Esophagus squamous epithelium (tissue), 5 donors: ENCODE measurements at places on chromosomes 6 and 20.

- no peak for DNase-seq
Observed at GRCh38 chr6:5468586-5468985, 207.3 kb downstream of the FARS2 start.

DNA sequence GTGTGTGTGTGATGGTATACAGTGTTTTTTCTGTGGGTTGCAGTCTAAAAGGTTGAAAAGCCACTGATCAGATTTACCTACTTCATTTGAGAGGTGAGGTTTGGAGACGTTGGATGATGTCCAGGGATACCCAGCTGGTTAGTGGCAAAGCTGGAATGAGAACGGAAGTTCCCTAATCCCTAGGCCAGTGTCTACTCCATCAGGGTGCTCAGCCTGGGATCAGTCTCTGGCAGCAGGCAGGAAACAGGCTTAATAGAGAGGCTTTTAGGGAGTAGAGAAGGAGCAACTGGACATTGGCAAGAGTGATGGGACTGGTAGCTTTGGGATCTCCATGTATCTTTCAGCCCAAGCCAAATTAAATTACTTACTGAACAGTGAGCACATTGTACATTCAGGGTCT, 80.7 kb downstream of the C6orf52 start:
- no peak for DNase-seq

DNA sequence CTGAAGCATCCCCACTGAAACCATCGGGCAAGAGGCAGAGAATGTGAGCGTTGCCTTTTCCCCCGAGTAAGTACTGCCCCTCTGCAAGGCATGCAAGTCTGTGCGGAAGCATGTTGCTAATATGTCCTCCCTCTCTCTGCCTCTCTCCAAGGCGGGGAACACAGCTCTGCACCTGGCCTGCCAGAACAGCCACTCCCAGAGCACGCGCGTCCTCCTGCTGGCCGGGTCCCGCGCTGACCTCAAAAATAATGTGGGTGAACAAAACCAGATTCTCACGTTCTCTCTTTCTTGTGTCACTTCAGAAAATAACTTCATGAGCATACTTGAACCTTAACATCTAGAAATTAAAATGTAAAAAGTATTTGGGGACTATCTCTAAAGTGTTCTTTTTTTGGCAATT, 26.4 kb downstream of the LYRM2 start:
- no peak for DNase-seq

GRCh38 chr6:165804331-165805066, 141.5 kb upstream of the PDE10A start:
- no peak for DNase-seq

DNA sequence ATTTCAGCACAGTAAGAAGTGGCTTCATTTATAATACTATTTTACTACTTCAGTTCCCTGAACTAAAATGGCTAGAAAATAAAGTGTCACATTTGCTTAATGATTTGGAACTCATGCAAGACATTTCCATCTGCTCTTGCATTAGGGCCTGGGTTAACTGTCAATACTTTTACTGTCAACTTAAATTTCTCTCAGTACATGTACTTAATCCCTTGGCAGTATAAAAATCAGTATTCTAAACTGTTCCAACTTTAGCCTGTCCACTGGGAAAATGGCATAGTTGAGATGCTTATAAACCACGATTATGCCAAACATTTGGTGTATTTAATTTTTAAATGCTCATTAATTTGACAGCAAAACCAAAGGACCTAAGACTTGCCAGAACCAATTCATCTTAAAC, 154.5 kb downstream of the ASCC3 start:
- DNase-seq: no peak

GRCh38 chr6:4692664-4693063, 83.5 kb upstream of the CDYL start:
- DNase-seq: no peak

DNA sequence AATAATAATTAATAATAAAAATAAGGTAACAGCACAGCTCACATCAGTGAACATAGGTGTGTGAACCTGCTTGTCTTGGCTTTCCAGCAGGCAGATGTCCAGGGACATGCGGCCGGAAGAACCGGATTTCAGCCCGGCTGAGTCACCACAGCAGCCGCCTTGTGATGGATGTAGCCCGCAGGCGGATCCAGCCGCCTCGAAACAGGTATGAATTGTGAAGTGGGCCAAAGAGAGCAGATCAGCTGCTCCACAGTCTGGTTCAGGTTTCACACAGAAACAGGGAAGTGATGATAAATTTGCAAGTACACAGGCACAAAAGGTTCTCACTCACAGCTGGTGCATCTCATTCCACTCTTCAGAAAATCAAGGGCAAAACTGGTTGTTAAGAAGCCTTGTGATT, 55.1 kb downstream of the ID4 start:
- DNase-seq: no peak

GRCh38 chr6:33662318-33662717, 41.2 kb downstream of the ITPR3 start:
- no peak for DNase-seq

DNA sequence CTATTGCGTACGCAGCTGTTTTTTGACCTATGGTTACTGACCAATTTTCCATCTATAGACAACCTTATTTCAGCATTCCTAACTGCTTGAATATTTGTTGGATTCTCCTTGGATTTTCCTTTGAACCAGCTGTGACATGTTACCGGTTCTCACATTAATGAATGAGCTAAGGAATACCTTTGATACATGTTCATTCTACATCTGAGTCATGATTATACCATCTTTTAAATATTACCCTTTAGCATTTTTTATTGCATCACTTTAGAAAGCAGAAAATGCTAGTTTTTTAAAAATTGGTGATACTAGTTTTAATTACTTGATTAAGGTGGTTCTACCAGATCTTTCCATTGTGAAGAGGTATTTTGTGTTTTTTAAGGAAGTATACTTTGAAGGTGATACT, 1.9 kb upstream of the IGF2R start:
- no peak for DNase-seq

GRCh38 chr20:22512911-22513489, 71.4 kb downstream of the FOXA2 start:
- no peak for DNase-seq

- DNase-seq: no peak
Observed at GRCh38 chr6:144316862-144317195, 31.7 kb downstream of the UTRN start.

- no peak for DNase-seq
Observed at GRCh38 chr20:9139106-9139833, 70.4 kb downstream of the PLCB4 start.

GRCh38 chr20:36519944-36520343, 21.4 kb upstream of the MYL9 start:
- no peak for DNase-seq

GRCh38 chr20:19074828-19075516, 137.5 kb upstream of the SLC24A3 start:
- DNase-seq: no peak

GRCh38 chr6:101085327-101085726, 204.2 kb upstream of the ASCC3 start:
- no peak for DNase-seq

GRCh38 chr20:2652724-2653555, 508 bp downstream of the NOP56 start:
- DNase-seq: no peak

DNA sequence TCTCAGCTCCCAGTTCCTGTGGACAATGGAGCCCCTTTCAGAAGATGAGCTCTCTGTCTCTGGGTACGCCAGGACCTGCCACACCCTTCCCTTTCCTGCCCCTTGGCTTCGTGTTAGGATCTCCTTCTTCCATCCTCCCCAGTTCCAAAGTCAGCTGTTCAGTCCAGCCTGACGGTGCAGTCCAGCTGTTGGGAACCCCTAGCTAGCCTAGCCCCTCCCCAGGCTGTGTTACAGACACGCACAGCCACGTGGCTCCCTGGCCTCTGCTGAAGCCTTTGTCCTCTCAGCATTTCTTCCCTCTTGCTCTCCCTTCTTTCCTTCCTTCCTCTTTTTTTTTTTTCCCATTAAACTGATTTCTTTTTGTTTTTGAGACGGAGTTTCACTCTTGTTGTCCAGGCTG, 12.4 kb upstream of the TFAP2C start:
- no peak for DNase-seq

DNA sequence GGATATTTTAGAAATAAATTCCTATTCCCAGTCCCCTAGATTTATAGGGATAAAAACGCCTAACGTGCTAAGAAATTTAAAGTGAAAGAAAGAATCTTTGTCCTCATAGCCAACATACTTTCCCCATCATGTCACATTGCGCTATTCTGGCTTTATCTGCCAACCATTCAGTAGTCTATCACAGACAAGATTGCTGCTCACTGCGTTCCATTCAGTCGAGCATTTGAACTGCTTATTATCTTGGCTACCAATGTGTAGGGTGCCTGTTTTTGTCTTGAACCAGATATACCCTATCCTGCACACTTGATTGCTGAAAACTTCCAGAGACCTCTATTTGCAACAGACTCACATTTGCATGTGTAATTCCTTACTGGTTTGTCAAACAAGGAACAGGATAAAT, 751.5 kb downstream of the EPHA7 start:
- DNase-seq: no peak

GRCh38 chr20:49483018-49483695, 689 bp upstream of the KCNB1 start:
- no peak for DNase-seq

DNA sequence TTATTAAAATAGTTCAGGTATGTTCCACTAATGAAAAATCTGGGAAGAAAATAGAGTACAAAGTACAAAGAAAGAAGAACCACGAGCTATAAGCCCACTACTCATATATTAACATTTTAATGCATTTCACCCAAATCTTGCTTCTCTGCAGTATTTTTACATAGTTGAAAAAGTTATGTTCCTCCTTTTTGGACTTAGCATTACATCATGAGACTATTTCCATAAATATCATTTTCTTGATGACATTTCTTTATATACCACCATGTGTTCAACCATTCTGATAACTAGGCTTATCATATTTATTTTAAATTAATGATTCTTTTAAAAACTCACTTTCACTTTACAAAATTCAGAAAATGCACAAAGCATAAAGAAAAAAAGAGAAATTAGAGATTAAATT, 3.0 kb downstream of the IPCEF1 start:
- DNase-seq: no peak

DNA sequence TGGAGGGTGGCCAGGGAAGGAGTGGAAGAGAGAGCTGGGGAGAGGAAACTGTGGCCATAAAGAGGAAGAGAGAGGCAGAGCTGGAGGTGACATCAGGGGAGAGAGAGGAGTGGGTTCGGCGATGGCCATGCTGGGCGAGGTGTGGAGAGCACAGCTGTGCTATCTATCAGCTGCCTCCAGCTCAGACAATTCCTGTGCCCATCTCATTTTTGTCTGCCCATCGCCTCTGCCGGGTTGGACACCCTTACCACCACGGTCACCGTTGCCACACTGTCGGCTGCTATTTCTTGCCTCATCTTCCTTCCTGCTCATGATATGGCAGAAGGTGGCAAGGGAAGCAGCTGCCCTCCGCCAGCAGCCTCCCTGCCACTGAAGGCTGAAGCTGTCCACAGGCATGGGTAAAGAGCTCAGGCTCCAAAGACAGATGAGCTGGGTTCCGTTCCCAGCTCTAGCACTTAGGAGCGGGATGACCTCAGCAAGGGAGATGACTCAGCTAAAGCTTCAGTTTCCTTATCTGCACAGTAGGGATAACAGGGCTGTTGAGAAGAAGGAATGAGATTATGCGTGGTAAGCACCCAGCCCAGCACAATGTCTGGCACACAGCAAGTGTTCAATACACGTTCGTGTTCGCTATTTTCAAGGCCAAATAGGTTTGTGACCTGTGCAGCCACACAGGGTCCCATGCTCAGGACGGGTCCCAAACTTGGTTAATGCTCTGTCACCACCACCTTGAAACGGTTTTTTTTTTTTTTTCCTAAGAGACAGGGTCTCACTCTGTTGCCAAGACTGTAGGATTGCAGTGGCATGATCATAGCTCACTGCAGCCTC, 21.9 kb upstream of the TAF8 start:
- DNase-seq: no peak

DNA sequence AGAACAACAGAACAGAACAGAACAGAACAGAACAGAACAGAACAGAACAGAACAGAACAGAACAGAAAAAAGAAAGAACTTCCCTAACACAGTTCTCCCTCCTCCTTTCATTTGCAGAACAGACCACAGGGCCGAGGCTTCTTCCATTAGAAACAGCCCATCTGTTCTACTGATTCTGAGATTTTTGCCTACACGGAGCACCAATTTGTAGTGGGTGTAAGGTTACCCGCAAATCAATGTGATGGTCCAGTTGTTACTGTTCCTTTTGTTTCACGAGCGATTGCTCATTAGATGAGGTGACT, 734 bp upstream of the OGFRL1 start:
- DNase-seq: no peak

GRCh38 chr6:127131772-127132376, 13.4 kb downstream of the RSPO3 start:
- DNase-seq: no peak

DNA sequence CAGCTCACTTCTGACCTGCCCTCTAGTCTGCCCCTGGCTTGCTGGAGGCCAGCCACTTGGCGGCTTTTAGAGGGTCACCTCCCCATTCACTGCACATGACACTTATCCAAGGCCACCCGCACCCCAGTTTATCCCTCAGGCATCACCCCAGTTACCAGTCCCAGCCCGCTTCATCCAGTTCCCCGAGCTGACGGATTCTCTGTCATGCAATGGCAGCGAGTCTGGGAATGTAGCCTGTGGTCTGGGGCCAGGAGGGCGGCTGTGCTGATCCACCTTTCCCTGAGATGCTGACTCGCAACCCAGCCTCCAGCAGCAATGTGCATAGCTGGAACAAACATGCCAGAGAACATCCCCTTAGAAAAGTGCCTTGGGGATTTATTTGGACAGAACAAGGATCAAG, 25.8 kb downstream of the SYNDIG1 start:
- DNase-seq: no peak

GRCh38 chr6:24504287-24504648, 9.5 kb downstream of the ALDH5A1 start:
- no peak for DNase-seq

DNA sequence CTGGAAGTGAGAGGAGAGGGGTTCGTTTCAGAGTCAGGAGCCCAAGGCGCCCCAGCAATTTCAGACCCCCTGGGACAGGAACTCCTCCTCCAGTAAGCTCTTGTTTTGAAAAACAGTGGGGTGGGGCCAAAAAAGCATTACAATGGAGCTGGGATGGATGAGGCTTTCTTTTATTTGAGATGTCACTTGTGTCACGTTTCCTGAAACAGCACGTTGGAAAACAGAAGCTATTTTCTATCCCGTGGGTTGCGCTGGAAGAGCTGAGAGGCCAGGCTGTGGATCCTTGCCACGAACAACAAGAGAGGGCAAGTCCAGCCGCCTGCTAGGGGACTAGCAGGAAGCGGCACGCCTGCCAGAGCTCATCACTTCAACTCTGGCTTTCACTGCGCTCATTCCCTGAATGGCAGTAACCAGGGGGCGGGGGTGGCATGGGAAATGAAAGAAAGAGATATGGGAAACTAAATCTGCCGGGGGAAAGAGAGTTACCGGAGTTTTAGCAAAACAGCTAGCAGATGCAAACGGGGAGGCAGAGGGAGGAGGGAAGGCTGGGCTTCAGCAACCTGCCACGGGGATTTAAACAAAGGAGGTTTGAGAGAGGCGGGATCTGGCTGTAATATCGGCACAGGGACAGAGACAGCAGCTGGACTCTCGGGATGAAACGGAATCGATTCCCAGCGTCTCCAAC, 34.6 kb downstream of the GCNT2 start:
- no peak for DNase-seq
